ENCODE measurements at places on chromosomes 7 and 10.

DNA sequence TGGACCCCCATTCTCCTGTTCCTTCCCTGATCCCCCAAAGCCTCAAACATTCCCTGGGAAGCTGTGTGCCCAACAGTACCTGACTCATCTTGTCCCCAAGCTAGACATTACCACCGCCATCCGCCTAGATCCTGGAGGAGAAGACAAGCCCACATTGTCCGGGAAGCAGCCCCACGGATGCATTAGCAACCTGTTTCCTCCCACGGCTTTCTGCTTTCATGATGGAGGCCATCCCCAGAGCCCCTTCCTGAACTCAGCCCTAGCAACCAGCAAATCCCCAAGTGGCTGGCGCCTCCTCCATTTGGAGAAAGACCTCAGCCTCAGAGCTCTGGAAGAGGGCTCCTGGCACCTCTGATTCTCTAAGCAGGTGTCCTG is 2.3 kb upstream of the SLC29A3 start:
- no peak for DNase-seq

GRCh38 chr10:42930516-42931192 is 146.2 kb upstream of the RET start:
- DNase-seq = no peak

DNA sequence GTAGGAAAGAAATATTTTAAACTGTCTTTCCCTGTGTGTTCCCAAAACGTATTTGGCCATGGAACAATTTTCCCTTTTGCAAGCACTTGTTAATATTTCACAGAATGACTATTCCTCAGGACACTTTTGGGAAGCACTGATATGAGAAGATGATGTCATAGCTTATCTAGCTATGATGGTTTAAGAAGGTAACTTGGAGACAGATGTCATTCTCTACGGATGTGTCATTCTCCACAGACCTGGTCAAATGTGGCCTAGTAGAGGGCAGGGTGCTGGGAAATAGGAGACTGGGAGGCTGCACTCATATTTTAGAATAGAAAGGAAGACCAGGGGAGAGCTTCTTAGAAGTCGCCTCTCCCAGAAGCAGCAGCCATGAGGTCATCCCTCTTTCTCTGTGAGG is 220.7 kb upstream of the GLI3 start:
- DNase-seq = no peak

- no peak for DNase-seq
These were observed 23.0 kb upstream of the KLF6 start for GRCh38 chr10:3807928-3808496.

DNA sequence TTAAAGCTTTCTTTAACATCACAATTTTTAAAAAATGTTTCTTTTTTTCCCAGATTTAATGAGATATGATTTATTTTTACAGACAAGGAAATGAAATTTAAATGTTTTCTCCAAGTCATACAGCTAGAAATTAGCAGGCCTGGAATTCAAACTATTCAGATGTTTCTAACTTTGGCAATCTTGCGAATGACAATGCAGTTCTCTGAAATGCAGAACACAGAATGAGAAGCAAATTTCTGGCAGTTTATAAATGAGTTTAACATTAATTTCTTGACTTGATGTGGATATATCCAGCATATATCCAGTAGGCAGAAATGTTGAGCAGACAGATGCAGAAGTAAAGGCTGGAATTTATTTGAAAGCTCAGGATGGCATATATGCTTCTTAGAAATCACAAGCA is 227.5 kb downstream of the THSD7A start:
- DNase-seq = no peak

GRCh38 chr7:1096156-1097119 is 8.5 kb downstream of the GPER1 start:
- no peak for DNase-seq

DNA sequence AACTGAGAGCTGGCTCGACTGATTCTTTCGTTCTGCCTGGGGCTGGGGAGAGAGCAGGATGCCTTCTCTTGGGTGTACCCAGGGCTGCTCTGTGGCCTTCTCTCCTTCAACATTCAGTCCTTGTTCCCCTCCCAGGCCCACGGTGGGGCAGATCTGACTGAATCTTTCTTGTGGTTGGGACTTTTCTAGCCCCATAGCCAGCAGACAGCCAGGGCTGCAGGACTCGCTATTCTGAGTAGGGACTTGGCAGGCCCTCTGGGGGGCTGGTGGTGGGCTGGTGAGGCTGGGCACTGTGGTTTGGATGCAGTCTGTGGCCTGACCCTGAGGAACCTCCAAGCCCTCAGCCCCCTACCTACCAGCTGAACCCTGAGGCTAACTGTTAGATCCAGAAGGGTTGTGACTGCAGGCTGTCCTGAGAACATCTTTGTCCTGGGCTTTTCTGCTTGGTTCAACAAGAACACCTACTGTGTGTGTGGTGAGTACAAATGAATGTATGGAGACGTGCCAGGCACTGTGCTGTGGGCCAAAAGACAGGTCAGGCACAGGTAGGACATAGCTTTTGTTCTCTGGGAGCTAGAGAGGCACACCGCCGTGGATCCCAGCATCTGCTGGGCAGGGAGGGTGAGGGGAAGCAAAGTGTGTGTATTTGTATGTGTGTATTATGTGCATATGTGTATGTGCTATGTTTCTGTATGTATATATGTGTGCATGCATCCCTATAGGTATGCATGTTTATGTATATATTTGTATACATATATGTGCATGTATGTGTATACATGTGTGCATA is 2.1 kb upstream of the PALD1 start:
- no peak for DNase-seq

DNA sequence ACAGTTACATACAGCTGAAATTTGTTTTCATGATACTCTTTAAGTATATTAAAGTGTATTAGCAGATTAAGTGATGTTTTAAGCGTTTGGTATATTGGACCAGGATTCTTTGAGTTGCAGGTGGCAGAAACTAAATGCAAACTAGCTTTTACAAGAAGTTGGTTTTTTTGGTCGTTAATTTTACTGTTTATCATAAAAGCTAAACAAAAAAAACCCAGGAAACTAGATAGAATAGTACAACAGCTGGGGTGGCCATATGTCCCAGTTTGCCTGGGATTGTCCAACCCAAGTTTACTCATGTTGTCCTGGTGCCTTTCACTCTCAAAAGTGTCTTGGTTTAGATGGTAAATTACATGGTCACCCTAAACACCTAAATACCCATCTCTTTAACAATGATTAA is 108.7 kb downstream of the PHTF2 start:
- DNase-seq = no peak
